ENCODE measurements at places on chromosomes 5 and 9.

- DNase-seq = no peak
Observed at GRCh38 chr5:58149345-58149744, 310.5 kb downstream of the PLK2 start.

- no peak for DNase-seq
Observed at GRCh38 chr9:80554856-80555255, 983.1 kb downstream of the TLE4 start.

GRCh38 chr9:108296056-108296455 is 559.7 kb downstream of the ACTL7B start:
- no peak for DNase-seq

DNA sequence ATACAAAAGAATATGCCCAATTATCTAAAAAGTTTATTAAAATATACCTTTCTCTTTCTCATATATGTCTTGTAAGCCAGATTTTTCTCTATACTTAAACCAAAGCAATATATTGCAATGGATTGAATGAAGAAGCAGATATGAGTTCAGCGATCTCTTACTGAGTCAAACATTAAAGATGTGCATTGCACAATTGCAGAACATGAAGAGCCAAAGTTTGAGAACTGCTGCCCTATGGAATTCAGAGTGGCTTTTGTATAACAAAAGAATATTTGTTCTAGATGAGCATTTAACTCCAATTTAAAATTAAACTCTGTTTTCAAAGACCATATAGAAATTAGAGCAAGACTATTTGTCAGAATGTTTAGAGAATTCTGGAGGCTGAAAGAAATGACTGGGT is 519.0 kb upstream of the DAB2 start:
- DNase-seq = no peak

GRCh38 chr9:116959809-116960208 is 272.7 kb downstream of the TRIM32 start:
- no peak for DNase-seq

DNA sequence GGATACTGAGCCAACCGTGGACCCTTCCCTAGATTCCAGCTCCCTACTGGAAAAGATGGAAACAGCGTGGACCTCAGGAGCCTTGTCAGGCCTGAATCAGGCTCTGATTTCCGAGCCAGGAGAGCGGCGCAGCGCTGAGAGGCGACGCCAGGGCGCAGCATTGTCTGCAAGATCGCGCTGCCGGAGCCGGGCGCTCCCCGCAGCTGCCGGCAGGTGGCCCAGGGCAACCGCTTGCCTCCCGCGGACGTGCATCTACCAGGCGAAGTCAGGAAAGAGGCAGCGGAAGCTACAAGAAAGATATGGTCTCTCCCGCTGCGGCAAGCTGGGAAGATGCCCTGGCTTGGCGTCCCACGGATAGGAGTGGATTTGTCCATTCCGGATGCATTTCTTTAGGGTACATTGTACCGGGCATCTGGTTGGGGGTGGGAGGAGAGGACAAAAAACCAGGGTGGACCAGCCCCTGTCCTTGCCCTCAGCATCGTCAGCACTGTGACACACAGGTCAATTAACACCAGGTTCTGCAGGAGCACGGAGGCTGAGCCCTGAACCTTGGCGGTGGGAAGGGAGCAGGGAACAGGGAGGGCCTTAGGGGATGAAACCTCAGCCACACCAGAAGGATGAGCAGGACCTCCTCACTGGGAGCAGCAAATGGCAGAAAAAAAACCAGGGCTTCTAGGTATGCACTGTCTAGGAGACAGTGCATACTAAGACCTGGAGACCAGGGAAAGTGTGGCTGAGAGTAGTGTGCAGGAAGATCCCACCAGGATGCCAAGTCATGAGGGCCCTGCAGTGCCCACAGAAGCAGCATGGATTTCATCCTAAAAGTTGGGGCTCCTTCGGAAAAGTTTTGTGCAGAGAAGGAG is 55.9 kb downstream of the SFXN1 start:
- DNase-seq = peak; percentile 66

DNA sequence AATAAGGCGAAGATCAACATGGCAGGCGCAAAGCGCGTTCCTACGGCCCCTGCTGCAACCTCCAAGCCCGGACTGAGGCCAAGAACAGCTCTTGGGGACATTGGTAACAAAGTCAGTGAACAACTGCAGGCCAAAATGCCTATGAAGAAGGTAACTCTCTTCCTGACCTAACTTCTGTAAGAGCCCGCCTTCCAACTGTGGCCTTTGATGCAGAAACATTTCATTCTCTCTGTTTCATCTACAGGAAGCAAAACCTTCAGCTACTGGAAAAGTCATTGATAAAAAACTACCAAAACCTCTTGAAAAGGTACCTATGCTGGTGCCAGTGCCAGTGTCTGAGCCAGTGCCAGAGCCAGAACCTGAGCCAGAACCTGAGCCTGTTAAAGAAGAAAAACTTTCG is 979 bp downstream of the CCNB1 start:
- DNase-seq = no peak

DNA sequence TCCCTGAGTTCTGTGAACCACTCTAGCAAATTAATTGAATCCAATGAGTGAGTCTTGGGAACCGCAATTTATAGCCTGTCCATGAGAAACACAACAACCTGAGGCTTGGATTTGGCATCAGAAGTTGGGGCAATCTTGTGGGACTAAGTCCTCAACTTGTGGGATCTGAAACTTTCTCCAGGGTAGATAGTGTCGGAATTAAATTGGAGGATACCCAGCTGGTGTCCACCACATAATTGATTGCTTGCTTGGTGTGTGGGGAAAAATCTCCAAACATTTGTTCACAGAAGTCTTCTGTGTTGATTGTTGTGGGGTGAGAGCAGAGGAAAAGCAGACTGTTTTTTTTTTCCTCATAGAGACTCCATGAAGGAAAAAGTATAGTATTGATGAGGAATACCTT is 320.6 kb upstream of the MEF2C start:
- no peak for DNase-seq

DNA sequence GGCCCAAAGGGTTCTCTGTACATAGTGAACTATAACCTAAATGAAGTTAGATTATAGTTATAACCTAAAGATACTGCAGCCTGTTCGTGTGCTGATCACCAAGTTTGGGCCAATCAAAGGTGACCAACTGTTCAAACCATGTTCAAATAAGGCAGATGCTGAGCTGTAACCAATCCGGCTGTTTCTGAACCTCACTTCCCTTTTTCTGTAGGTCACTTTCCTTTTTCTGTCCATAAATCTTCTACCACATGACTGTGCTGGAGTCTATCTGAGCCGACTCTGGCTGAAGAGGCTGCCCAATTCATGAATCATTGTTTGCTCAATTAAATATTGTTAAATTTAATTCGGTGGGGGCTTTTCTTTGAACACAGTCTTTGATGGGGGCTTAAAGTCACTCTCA is 1920.2 kb downstream of the MAT2B start:
- DNase-seq = no peak

DNA sequence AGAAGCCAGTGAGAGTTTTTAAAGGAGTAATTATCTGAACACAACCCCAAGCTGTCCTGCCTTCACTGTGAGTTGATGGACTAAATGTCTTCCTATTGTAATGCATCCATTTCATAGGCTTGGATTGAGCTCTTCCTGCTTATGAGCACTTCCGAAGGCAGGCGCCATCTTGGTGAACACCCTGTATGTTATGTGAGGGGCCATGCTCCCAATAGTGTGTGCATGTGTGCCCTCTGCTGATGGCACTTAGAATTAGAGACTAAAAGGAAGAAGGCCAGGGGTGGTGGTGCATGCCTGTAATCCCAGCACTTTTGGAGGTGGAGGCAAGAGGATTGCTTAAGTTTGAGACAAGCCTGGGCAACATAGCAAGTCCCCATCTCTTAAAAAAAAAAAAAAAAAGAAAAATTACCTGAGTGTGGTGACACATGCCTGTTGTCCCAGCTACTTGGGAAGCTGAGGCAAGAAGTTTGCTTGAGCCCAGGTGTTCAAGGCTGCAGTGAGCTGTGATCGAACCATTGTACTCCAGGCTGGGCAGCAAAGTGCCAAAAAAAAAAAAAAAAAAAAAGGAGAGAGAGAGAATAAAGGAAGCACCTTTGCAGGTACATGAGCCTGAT is 65.0 kb downstream of the C9orf152 start:
- DNase-seq = no peak

DNA sequence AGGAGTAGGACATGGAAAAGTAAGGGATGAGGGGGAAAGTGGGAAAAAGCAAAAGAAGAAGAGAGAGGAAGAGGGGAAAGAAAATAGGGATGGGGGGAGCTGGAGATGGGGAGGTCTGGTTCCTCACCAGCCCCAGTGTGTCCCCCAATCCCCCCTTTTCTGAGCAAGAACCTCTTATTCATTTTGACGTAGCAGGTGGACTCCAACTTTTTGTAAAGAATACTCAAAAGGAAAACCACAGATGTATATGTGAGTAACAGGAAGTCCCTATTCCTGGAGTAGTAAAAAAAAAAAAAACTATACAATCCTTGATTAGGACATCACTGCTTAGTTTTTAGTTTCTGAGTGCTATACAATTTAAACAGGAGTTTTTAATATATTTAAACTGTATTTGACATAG is 3.9 kb upstream of the CFAP95 start:
- DNase-seq = no peak

- DNase-seq = no peak
Observed at GRCh38 chr9:3968891-3969290, 331.0 kb downstream of the GLIS3 start.

GRCh38 chr5:91367908-91368648 is 15.0 kb downstream of the ARRDC3 start:
- DNase-seq = no peak

GRCh38 chr5:122376250-122376649 is 64.2 kb downstream of the SNCAIP start:
- DNase-seq = no peak

GRCh38 chr9:130740218-130741023 is 46.8 kb downstream of the EXOSC2 start:
- DNase-seq = no peak

DNA sequence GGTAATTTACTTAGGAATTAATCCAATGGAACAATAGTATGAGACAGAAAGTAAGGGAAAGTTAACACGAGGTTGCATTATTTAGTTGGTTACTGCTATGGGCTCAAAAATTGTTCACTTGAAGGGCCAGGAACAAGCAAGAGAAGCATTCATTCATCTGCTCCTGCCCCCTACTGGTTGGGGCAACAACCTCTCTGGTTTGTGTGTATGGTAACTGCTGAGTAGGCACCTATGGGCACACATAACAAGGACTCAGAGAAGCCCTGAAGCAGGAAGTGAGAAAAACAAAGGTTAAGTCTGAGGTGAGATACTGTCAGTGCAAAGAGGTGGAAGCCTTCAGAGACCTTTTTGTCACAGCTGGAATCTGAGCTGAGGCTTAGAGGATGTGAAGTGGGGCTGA is 34.4 kb upstream of the RANBP6 start:
- DNase-seq = no peak

- DNase-seq = no peak
Observed at GRCh38 chr5:151340004-151340403, 7.4 kb downstream of the SLC36A2 start.

DNA sequence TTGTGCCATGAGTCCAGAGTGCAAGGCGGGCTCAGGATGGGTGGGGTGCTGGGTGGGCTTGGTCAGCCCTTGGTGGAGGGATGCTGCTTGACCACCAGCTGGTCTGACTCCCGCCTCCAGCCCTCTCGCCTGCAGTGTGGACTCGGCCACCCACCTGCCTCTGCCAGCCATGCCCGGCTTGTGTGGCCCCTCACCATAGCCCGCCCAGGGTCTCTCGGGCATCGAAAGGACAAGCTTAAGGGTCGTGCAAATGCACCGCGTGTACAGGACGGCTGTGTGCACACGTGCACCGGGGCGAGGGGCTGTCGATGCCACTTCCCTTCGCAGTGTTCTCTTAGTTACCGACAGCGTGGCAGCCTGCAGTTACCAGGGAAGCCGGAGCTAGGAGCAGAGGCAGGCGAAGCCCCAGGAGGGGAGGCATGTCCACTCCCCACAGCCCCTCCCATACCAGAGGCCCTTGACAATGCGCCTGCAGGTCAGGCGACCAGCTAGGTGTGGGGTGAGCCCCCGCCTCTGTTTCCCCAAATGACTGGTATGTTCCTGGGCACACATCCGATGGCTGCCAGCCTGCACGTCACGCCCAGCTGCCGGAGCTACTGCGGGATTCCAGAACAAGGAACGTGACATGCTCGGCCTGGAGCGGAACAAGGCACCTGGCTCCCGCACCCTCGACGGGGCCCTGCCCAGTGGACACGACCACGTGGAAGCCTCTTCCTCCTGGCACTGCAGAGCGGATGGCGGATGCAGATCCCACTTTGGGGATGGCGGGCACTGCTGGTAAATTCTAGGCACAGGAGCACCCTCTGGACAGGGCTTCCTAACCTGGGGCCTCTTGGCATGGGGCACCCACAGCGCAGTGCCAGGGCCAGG is 7.8 kb downstream of the LCN9 start:
- no peak for DNase-seq

DNA sequence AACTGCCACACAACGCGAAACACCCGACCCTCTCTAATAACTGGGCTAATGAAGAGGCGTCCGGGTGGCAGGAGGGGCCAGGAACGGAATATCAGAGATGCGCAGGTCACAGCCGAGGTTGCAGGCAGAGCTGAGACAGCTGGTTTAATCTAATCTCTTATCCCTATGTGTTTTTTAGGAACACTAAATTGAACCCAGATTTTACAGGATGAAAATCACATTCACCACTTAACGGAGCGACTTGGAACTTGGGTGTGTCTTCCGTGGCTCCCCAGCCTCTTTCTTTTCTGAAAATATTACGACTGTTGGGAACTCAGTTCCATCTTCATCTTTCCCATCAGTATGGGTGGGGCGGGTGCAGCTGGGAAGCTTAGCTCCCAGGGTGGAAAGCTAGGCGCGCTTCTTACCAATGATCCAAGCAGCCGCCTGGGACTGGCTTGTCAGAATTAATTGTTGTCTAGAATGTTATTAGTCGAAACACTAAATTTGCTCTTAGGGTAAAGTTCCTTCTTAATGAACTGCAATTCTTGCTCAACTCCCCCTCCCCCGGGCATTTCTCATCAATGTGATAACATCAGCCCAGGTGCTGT is 92.5 kb downstream of the IRX2 start:
- no peak for DNase-seq

DNA sequence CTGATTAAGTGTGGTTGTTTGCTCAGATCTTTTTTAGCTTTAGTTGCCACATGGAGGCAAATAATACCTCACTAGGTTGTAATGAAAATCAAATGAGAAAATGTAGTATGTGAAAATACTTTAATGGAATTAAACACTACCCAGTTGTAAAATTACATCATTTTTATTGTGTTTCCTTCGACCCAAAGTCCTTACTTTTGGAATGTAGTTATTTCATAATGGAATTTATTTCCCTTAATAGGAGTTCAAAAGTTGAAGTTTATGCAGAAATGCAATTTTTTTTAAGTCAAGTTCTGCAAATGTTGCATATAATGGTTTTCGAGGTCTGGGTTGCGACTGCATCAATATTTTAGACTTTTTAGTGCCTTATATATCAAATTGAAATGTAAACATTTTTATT is 31.0 kb downstream of the TNPO1 start:
- DNase-seq = no peak

DNA sequence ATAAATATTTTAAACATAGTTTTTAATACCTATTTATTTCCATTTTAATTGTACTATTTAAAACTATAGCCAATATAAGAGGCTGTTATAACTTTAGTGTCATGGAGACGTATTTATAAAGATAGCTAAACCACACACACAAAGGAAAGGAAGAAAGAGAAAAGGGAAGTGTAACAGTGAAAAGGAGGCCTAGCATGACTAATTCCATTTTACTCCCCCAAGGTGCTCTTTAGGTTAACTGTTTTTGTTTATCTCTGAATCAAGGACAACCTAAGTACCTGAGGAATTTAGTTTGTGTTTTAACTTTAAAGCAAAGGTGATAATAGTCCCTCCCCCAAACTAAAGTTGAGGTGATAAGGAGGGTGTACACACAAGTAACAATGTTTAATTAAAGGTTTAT is 1188.9 kb upstream of the C9orf72 start:
- no peak for DNase-seq

Measured in activated naive CD4-positive, alpha-beta T cell (primary cell).